Activated T-cell treated with anti-CD3 and anti-CD28 coated beads, Interleukin-2, amount 50 U/mL, for 72 hours (primary cell): ENCODE measurements at places on chromosomes 11 and 22. TPM values are rescaled to one million over a fixed set of nuclear protein-coding genes. Genes with fewer than 3 reads are reported as not detected.

DNA sequence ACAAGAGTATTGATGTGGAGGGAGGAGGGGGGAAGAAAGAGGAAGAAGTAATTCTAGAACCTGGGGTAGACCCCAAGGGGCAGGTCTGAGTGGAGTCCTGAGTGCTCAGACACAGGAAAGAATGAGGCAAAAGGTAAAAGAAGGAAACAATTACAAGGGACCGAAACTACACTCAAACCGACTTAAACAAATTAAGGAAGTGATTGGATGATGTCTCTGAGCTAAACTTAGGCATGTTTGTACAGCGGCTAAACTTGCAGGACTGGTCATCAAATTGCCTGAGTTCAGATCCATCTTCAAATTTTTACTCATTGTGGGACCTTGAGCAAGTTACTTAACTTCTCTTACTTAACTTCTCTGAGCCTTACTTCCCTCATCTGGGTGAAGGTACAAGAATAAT is 86.3 kb upstream of the LRRC55 start:
- H3K27me3 ChIP-seq: peaks cover 9% of the 10 kb centered on the region
- no peak overlapping the region for H3K27ac ChIP-seq
- H3K4me1 ChIP-seq: no peaks in the 10 kb centered on the region
- no peak overlapping the region for H3K4me3 ChIP-seq
- no peaks in the 10 kb centered on the region for H3K36me3 ChIP-seq

DNA sequence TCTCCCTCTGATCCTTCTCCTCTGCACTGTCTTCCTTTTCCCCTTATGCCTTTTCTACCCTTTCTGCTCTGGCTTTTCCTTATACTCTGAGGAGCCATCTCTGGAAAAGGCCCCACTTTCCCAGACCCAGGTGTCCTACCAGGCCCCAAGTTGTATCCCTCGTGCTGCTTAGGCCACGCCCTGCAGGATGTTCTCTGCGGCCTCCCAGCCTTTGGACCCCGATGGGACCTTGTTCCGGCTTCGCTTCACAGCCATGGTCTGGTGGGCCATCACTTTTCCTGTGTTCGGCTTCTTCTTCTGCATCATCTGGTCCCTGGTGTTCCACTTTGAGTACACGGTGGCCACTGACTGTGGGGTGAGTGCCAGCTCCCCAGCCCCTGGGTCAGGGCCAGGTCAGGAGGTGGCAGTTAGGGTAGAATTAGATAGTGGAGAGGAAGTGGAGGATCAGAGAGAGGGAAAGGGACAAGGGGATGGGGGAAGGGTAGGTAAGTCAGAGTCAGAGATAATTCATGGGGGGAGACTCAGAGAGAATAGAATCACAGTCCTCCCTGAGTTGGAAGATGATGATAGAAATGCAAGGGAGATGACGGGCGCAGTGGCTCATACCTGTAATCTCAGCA is 8.9 kb downstream of the PGAP2 start:
- H3K4me1 ChIP-seq: no peaks in the 10 kb centered on the region
- DNase-seq: no peak
- H3K27me3 ChIP-seq: no peaks in the 10 kb centered on the region
- H3K27ac ChIP-seq: no peak overlapping the region
- H3K4me3 ChIP-seq: no peak overlapping the region

- no peak overlapping the region for H3K4me3 ChIP-seq
- DNase-seq: no peak
- H3K4me1 ChIP-seq: no peaks in the 10 kb centered on the region
- no peaks in the 10 kb centered on the region for H3K36me3 ChIP-seq
- H3K27ac ChIP-seq: no peak overlapping the region
These were observed 1167.6 kb downstream of the JRKL start for GRCh38 chr11:97557399-97557798.

DNA sequence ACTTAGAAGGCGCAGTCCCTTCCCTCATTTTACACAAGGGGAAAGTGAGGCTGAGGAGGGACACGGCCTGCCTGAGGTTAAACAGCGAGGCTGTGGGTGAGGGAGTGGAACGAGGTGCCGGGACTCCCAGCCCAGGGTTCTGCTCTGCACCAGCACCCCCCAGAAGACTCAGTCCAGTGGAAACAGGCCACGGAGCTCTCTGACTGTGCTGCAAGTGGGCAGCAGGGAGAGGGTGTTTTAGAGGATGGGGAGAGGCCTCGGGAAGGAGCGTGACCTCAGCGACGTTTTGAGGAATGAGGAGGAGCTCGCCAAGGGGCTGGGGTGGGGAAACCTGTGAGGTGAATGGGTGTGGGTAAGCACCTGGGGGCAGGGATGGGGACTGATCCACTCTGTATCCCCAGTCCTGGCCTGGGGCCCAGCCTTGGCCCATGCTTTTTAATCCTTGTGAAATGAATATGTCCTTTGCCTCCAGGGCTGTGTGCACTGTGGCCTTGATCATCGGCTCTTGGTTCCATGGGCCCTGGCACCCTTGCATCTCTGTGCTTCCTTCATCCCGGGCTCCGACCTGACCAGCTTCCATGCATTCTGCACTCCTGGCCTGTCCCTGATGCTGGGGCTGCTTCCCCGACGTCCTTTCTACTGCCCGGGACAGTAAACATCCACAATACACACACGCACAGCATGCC is 44.2 kb downstream of the SHISAL1 start:
- no peak overlapping the region for H3K4me3 ChIP-seq
- no peak for DNase-seq
- H3K4me1 ChIP-seq: no peaks in the 10 kb centered on the region
- no peaks in the 10 kb centered on the region for H3K27me3 ChIP-seq

The INTS4 gene
- total RNA-seq: 50.4 TPM

The MRPL17 gene
- 38.2 TPM for total RNA-seq

DNA sequence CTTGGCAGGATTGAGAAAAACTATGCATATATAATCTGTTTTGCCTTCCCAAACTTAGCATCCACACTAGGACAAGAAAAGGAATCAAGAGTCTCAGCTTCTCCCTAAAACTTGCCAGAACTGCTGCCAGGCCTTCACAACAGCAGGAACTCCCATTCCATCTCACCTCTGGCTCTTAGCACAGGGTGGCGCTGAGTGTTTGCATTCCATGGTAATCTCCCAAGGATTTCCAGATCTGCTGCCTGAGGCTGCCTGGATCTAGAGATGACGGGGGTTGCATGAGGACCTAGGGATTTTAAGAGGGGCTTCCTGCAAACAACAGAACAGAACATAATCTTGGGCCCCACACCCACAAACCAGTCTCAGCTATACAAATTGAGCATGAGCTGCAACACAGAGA is 87.1 kb upstream of the OPCML start:
- H3K4me3 ChIP-seq: no peak overlapping the region
- H3K4me1 ChIP-seq: no peaks in the 10 kb centered on the region
- no peak overlapping the region for H3K27ac ChIP-seq
- no peaks in the 10 kb centered on the region for H3K36me3 ChIP-seq
- DNase-seq: no peak

GRCh38 chr11:79244241-79244772 is 196.5 kb downstream of the TENM4 start:
- H3K4me1 ChIP-seq: no peaks in the 10 kb centered on the region
- H3K4me3 ChIP-seq: no peak overlapping the region
- no peak overlapping the region for H3K27ac ChIP-seq
- H3K27me3 ChIP-seq: no peaks in the 10 kb centered on the region

GRCh38 chr22:45743687-45744086 is 72.1 kb downstream of the ATXN10 start:
- peaks cover 6% of the 10 kb centered on the region for H3K4me1 ChIP-seq
- no peak for DNase-seq
- peaks cover 7% of the 10 kb centered on the region for H3K36me3 ChIP-seq
- H3K27ac ChIP-seq: no peak overlapping the region

DNA sequence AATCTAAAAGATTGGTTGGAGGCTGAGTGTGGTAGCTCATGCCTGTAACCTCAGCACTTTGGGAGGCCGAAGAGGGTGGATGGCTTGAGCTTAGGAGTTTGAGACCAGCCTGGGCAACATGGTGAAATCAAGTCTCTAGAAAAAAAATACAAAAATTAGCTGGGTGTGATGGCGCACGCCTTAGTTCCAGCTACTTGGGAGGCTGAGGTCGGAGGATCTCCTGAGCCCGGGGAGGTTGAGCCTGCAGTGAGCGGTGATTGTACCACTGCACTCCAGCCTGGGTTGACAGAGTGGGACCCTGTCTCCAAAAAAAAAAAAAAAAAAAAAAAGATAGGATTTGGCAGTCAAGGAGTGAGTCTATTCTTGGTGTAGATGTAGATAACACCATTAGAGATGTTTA is 10.6 kb downstream of the FOLR1 start:
- H3K36me3 ChIP-seq: no peaks in the 10 kb centered on the region
- no peaks in the 10 kb centered on the region for H3K27me3 ChIP-seq
- no peaks in the 10 kb centered on the region for H3K4me1 ChIP-seq
- no peak overlapping the region for H3K27ac ChIP-seq
- H3K4me3 ChIP-seq: no peak overlapping the region

DNA sequence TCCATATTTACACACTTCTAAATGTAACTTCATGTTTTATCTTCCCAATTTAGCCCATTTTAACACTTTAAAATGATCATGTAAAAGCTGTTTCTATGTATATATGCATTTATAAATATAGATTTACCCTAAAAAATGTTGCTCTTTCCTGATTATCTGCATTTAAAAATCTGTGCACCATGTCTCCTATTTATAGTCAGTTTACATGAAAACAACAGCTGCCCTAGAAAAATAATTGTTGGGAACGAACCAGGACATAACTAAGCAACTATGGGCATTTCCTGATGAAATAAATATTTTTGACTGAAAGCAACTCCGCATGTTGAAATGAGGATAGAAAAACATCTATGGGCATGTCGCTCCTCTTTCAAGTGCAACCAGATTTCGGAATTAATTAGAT is 1368.2 kb downstream of the FAM181B start:
- no peak overlapping the region for H3K4me3 ChIP-seq
- H3K27me3 ChIP-seq: no peaks in the 10 kb centered on the region
- H3K4me1 ChIP-seq: no peaks in the 10 kb centered on the region
- no peak overlapping the region for H3K27ac ChIP-seq
- no peak for DNase-seq
- no peaks in the 10 kb centered on the region for H3K36me3 ChIP-seq
